Stromal cell of bone marrow (primary cell): ENCODE measurements at places on chromosomes 3 and 15.
A peak's percentile ranks its signal among the peaks of the same experiment; 100 is the strongest.

- no peak for DNase-seq
Measured at GRCh38 chr3:159185443-159186050, 383.7 kb downstream of the MFSD1 start.

- DNase-seq: peak; percentile 31
Measured at GRCh38 chr3:106963442-106963841, 413.8 kb upstream of the CCDC54 start.

DNA sequence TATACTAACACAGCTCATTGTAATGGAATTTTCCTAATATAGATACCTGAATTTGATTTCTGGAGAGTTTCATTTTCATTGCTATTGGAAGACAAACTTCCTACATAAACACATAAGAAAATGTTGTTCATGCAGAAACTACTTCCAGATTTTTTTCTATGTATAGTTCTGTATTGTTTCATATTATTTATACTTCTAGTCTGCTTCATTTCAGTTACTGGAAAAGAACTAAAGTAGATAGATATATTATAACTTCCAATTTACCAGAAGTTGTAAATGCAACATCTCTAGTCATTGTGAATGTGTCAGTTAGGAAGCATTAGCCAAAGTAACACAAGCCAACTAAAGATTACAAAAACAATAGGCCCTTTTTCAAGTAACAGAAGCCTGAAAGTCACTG lies 147.3 kb upstream of the ZNF385D start:
- DNase-seq: no peak

GRCh38 chr3:99407257-99407656 lies 231.1 kb upstream of the COL8A1 start:
- DNase-seq: no peak

- no peak for DNase-seq
Measured at GRCh38 chr3:13561376-13561775, 12.5 kb downstream of the FBLN2 start.
